ENCODE measurements at places on chromosomes 3 and 15.

DNA sequence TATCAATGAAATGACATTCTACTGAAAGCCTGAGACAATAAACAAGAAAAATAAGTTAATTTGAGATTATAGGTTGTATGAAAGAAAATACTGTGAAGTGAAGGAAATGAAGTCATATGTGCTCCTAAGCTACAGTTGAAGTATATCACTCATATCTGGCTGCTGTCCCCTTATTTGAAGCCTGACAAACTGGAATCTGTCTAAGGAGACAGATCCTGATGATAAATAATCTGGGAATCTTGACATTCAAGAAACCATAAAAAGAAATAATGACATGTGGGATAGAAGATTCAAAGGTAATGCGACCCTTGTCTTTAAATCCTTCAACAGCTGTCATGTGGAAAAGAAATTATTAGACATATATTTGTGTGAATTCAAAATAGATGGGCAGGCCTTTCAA, 424.5 kb upstream of the LMCD1 start:
- DNase-seq: no peak

DNA sequence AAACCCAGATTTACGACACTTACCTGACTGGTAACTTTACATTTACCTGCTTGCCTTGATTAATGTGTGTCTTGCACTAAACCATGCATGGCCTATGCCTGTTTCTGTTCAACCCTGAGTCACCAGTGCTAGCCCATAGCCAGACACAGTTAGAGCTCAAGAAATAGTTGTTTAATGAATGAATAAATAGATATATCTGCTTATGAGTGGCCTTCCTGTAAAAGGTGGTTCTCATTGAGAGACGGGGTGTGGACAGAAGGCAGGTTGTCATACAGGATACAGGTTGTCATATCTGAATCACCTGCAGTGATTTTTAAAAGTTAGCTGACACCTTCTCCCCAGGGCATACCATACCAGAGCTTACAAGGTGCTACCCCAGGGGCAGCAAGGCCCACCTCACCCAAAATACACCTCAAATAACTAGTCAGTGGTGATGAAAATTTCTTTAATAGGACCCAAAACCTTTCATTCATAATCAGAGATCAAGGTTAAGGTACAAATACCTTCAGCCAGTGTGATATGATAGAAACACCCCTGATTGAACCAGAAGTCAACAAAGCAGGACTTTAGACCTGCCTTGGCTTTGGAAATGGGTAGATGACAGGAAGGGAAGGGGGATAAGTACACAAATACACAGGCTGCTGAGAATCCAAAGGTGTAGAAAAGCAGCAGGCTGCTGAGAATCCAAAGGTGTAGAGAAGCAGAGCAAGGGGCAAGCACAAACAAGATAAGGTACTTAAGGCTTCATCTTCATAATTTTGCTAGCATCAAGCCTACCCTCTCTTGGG, 45.4 kb upstream of the TSC22D2 start:
- DNase-seq: no peak

DNA sequence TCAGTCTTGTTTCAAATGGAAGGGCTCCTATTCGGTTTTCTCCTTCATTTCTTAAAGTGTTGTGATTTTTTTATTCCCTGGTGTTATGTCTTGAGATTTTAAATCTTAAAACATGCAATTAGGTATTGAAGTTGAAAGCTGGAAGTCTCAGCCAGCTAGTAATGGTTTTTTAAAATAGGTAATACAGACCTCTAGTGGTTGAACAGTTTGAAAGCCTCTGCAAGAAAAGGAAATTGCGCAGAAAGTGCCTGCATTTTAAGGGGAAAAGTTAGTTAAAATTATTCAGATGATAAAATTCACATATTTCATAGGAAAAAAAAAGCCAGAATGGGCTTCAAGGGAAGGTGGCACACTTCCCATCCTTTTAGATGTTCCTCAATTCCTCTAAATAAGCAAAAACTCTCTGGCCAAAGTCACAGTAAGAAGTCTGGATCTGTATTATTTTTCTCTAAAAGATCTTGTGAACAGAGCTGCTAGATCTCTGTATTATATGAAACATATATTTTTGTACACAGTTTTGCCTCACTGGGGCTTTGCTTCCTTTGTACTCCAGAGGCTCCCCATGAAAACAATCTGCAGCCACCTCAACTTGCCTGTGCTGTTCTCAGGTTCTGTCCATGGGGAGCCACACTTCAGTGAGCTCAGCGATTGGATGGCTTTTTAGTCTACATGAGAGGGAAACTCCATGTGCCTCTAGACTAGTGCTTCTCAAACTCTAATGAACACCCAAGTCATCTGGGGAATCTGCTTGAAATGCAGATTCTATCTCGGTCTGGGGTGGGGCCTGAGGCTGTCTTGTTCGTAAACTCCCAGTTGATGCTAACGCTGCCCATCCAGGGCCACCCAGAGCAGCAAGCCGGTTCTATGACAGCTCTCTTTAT, 21.5 kb downstream of the AGTR1 start:
- no peak for DNase-seq

DNA sequence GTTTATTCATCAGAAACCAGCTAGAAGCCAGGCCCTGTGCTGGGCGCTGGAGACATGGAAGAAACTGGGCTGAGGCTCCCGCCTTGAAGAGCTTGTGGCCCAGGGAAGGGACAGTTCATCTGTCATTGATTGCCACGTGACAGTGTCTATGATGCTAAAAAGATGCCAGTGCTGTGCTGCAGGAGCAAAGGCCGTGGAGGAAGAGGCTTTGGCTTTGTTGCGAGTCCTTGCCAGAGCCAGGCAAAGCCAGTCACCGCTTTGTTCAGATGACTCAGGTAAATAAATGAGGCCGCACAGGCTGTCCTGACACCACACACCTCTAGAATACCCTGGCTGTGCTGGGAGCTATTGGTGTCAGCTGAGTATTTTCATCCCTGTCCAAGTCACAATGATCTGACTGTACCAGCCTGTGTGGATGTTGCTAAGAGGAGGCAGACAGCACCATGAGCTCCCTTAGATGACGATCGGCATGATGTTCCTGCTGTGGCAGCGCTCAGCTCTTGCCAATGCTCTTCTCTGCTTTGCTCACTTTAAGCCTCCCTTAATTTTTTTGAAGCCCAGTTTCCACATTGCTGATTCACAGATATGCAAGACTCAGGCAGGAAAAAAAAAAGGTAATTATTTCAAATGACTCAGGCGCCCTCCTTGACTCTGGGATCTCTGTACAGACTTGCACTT, 77.5 kb downstream of the CCNL1 start:
- DNase-seq: no peak

DNA sequence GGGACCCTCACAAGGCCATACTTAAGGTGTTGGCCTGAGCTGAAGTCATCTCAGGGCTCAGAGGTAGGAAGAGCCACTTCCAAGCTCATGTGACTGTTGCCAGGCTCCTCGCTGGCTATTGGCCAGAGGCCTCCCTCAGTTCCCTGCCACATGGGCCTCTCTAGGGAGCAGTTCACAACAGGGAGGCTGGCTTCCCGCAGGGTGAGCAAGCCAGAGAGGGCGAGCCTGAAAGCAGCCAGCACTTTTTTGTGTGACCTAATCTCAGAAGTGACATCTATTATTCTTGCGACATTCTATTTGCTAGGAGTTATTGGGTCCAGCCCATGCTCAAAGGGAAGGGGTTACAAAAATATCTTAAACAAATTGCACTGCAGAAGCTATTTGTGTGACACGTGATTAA, 201.4 kb downstream of the SSR3 start:
- DNase-seq: no peak

DNA sequence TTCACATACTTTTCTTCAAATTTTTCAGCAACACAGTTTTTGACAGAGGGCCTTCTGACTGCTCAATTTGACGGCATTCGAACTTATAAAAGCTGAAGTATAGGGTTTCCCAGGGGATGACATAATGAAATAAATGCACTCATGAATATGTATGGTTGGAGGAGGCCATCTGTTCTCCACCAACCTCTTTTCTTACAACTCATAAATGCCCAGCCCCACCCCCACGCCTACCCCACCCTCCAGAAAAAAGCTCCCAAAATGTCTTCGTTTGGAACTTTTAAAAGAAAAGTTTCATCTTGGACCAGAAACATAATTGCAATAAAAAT, 211.6 kb upstream of the LRRN1 start:
- no peak for DNase-seq

DNA sequence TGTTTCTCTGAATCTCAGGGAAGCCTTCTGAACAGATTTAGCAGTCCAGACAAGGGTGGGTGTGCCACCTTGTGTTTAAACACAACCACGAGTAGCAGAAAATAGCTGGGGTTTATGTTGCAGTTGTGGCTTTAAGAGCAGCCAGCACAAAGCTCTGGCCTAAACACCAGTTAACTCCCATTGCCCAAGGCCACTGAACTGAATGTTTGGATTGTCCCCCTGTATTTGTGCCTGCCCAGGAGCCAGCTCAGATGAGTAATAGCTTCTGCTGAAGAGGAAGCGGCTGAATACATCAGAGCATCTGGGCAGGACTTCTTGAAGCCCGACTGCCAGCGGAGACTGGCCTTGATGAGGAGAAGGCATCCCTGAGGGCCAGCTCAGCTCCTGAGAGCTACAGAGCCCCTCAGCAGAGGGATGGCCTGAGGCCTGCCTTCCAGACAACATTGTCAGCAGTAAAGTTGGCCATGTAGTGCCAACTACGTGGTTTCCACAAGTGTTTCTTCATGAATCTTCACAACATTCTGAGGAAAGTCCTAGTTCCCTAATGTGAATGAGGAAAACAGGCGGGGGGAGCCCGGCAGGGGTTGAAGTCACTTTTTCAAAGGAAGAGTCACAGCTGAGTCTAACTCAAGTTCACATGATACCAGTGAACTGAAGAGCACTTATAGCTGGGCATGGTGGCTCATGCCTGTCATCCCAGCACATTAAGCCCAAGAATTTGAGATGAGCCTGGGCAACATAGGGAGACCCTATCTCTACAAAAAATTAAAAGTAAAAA, 65.8 kb upstream of the ZBTB38 start:
- peak; percentile 48 for DNase-seq

GRCh38 chr3:100004931-100005330, 109.4 kb downstream of the FILIP1L start:
- DNase-seq: no peak

DNA sequence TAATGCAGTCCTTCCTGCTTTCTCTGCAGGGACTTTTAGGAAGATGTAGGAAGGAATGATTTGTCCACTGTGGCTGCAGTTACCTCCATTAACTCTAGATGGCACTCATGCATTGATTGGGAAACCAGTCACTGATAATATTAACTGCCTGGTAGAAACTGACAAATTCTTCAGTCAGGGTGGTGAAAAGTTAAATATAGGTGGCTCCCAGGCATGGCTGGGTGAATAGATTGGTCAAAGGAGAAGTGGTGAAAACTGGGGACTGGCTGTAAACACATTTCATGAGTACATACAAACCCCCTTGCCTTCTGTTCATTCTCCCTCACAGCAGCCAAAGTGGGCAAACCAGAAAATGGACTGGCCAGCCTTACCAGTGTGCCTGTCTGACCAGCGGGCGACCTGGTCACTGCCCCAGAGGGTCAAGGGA, 333.4 kb downstream of the THSD4 start:
- peak; percentile 93 for DNase-seq

DNA sequence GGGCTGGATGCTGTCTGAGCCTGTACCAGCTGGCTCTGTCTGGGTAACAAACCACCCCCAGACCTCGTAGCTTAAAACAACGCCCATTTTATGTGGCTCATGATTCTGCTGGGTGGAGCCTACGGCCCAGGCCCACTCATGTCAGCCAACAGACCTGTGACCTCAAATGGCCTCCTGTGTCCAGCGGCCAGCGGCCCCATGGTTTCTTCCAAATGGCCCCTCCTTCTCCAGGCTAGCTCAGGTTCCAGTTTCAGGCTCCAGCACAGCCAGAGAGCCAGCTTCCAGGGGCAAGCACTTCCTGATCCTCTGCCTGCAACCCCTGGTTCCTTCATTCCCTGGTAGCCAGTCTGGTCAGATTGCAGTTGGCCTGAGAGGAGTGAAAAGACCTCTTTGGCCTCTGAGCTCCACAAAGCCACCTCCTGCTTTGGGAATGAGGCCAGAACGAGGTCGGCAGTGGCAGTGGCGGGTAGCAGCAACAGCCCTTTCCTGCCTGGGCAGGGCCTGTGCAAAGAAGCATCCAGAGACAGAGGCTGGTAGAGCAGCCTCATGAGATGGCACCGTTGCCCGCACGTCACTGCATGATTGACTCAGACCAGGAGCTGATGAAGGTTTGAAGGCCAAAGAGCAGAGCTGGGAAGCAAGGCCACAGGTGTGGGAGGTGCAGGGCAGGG, 21.0 kb upstream of the PLXNA1 start:
- DNase-seq: no peak

Data from SJCRH30 (cell line).